Hippocampal formation (tissue), 2 donors: ENCODE measurements at places on chromosomes 2 and 18.
A peak's percentile ranks its signal among the peaks of the same experiment; 100 is the strongest.

GRCh38 chr2:60003076-60003475, 550.4 kb downstream of the BCL11A start:
- DNase-seq = no peak

GRCh38 chr2:96336104-96336775, 674 bp downstream of the NCAPH start:
- DNase-seq = no peak

GRCh38 chr18:10404168-10404567, 50.3 kb upstream of the APCDD1 start:
- peak; percentile 41 for DNase-seq

DNA sequence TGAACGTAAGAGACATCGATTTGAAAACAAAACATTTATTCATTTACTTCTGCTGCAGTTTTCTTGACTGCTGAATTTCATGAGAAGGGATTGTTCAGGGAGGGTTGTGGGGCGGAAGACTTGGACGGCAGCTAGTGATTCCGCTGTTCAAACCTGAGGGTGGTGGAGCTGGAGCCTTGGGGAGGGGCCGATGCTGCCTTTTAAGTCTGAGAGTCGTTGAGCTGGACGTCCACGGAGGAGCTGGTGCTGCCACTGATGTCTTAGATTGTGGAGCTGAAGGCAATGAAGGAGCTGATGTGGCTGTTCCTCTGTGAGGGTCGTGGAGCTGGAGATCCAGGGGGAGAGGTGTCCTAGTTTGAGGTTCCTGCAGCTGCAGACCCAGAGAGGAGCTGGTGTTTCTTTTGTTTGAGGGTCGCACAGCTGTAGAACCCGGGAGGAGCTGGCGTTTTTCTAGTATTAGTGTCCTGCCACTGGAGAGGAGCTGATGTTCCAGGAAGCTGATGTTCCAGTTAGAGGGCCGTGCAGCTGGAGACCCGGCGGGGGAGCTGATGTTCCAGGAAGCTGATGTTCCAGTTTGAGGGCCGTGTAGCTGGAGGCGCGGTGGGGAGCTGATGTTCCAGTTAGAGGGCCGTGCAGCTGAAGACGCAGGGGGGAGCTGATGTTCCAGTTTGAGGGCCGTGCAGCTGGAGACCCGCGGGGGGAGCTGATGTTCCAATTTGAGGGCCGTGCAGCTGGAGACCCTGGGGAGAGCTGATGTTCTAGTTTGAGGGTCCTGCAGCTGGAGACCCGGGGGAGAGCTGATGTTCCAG, 150.9 kb downstream of the RTP5 start:
- no peak for DNase-seq

GRCh38 chr18:3717376-3718025, 267.5 kb downstream of the TGIF1 start:
- no peak for DNase-seq

- no peak for DNase-seq
Observed at GRCh38 chr2:235749121-235749770, 255.4 kb downstream of the AGAP1 start.
